Pulmonary artery endothelial cell (primary cell): ENCODE measurements at places on chromosomes 3 and 15.

DNA sequence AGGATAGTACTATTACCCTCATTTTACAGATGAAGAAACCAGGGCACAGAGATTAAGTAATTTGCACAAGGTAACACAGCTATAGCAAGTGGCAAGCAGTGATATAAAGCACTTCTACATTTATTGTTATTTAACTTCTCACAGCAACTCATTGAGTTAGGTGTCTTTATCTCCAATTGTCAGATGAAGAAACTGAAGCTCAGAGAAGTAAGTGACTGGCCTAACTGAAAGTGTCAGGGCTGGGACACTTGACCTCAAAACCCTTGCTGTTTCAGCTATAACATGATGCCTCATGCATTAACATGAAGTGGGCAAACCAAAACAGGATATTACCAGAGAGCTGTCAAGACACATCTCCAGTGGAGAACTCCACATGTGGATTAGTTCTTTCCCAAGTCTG lies 65.8 kb upstream of the LEKR1 start:
- no peak for DNase-seq

DNA sequence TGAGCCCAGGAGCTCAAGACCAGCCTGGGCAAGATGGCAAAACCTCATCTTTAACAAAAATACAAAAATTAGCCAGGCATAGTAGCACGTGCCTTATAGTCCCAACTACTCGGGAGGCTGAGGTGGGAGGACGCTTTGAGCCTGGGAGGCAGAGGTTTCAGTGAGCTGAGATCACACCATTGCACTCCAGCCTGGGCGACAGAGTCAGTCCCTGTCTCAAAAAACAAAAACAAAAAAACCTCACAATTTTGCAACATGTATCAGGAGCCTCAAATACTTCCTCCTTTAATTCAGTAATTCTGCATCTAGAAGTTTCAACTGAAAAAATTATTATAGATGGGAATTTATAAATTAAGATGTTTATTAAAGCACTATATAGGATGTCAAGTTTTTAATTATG lies 1.1 kb downstream of the MRPL47 start:
- DNase-seq, result no peak

DNA sequence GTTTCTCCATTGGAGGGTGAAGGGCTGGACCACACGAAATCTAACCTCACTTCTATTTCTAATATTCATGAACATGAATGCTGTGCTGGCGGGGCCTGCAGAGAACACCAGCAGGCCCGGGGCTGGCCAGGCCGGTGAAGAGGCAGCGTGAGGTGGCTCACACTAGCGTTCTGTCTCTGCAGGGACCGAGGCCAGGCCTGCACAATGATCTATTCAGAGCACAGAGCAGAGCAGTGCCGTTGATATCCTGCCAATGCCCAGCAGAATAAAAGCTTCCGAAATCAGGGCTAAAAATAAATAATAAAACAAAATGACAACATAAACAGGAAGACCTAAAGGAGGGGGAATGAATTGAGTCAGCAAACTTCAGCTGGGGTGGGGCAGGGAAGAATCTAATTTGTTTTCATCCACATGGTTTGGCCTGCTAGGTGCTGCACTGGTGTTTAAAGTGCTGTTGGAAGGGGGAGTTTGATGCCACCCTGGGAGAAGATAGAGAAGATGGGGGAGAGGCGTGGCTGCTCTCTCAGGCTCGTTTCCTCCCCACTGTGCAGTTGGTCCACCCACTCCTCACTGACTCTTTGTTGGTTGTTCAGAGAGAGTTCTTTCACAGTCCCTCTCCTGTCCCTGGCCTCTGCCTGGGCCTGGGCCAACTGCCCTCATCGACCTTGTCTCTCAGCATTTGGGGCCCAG lies 837.1 kb downstream of the AGBL1 start:
- DNase-seq, result no peak

DNA sequence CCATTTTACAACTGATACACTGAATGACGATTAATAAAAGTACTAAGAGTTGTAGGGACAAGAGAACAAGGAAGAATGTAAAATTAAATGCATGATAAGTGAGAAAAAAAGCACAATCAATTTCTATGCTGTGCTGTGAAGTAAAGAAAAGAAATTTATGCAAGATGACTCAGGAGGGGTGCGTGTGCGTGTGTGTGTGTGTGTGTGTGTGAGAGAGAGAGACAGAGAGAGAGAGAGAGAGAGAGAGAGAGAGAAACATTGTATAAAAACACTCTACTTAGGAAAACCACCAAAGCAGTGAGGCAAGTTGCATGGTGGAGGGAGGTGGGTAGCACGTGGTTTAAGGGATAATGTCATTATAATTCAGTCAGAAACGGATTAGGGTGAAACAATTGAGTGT lies 580.8 kb upstream of the ALCAM start:
- DNase-seq, result no peak

GRCh38 chr3:71579935-71580406 lies 3.6 kb downstream of the FOXP1 start:
- no peak for DNase-seq

GRCh38 chr3:12681943-12682390 lies 18.1 kb upstream of the RAF1 start:
- DNase-seq, result no peak

GRCh38 chr3:136152176-136152843 lies 43.8 kb downstream of the MSL2 start:
- DNase-seq, result no peak

DNA sequence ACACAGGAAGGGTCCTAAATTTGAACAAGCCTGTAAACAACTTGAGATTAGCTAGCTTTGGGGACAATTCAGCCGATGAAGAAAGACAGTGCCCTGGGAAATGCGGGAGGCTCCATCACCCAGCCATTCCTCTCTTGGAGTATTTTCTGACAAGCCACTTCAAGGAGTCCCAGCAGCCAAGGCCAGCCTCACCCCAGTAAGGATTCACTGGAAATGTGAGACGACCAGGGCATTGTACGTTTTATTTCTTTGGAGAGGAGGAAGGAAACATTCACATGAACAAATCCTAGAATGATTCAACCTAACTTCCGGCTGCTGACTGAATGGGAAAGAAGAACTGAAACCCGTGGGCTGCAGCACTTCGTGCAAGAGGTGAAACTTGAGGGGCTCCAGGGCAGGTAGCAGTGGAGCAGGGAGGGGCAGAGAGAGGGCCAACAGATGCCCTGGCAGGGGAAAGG lies 116.4 kb upstream of the ARHGEF3 start:
- DNase-seq, result no peak

- peak; percentile 64 for DNase-seq
These were observed 38.4 kb downstream of the TLNRD1 start for GRCh38 chr15:81038975-81039607.

DNA sequence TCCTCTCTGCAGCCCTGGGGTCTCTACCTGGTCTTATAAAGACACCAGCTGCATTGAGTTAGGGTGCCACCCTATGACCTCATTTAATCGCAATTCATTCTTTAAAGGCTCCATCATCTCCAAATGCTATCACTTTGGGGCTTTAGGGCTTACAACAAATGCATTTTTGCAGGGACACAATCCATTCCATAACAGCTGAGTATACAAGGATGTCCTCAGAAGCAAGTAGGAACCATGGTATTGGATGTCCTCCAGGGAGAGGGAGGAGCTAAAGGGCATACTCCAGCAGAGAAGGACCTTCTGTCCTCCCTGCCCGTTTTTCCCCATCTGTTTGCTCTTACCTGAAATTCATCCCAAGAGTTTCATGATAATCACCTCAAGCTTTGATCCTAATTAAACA lies 30.3 kb downstream of the UMPS start:
- no peak for DNase-seq

GRCh38 chr3:133753107-133753778 lies 7.0 kb downstream of the TF start:
- DNase-seq, result no peak

DNA sequence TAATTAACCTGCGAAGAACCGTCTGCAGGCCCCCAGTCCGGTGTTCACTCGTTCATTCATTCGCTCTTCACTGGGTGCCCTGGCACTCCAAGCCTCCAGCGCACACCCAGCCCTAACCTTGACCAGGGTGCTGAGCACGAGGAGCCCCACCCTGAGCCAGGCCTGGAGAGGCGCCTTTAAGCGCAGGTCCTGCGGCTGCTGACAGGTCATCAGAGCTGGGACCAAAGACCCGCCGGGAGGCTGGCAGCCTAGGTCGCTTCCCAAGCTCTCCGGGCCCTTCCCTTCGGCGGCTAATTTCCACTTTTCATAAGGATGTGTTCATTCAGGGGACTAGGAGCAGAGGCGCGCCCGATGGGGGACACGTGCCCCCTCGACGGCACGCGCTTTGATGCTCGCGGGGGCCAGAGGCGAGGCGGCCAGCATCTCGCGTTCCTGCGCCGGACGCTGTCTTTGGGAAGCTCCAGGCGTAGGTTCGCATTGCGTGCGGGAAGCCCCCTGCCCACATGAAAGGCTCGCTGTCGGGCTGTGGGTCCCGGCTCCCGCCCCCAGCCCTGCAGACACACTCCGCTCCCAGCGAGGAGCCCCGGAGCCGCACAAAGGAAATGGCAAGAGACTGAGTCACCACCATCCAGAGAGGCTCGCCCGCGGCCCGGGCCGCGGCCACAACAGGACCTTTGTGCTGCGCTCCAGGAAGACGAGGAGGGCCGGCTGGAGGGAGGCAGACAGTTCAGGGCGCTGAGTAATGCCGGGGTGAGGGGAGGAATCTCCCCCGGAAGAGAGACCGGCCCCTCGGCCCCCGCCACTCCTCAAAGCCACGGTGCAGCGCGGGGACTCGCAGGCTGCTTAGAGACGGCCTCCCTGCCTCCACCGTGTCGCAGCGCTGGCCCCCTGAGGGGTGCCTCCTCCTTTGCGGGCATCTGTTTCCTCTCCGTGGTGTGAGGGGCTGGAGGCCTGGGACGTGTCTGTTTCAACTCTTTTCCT lies 266.4 kb upstream of the HES1 start:
- DNase-seq, result no peak

GRCh38 chr3:193730511-193730910 lies 137.5 kb downstream of the OPA1 start:
- no peak for DNase-seq

- DNase-seq, result no peak
These were observed 632 bp upstream of the COPS2 start for GRCh38 chr15:49155834-49156627.

DNA sequence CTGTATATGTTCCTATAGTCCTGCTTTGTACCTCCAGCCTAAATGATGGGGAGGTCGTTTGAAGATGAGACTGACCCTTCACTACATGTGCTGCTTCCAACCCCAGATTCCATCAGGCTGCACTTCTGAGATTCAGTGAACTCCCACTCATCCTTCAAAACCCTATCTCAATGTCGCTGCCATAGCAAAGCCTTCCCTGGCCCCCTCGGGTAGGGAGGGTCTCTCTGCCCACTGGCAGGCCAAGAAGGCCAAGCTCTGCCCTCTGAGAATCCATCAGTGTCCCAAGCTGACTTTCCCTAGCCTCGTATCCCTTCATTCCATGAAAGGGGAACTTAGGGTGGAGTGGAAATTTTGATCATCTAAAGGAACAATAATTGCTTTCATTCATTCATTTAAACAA lies 35.4 kb downstream of the TPRA1 start:
- DNase-seq, result no peak

DNA sequence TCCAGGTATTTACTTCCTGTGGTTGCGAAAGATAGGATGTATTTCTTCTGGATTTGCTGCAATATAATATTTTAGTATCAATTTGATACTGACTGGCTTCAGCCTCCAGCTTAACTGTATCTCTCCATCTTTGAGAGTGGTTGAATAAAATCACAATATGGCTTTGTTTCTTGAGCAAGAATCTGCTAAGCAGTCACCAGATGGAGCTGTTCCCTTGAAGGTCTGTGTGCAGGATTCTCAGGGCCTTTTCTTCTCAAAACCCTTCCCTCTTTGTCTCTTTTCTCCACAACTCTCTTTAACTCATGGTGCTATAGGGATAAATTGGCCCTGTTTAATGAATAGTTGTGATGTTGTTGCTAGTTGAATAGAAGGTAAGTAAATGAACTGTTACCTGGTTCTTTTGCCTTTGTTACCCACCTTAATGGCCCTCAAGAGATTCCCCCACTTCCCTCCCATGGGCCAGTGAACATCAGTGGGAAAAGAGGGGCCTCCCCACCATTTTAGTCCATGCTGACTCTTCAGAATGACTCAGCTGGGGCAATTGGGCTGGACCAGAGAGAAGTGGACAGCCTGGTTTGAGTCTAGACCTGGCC lies 34.8 kb upstream of the RAB6B start:
- peak; percentile 37 for DNase-seq
